ENCODE measurements at places on chromosomes 12 and 14. TPM values are rescaled to one million over a fixed set of nuclear protein-coding genes. Genes with fewer than 3 reads are reported as not detected.

DNA sequence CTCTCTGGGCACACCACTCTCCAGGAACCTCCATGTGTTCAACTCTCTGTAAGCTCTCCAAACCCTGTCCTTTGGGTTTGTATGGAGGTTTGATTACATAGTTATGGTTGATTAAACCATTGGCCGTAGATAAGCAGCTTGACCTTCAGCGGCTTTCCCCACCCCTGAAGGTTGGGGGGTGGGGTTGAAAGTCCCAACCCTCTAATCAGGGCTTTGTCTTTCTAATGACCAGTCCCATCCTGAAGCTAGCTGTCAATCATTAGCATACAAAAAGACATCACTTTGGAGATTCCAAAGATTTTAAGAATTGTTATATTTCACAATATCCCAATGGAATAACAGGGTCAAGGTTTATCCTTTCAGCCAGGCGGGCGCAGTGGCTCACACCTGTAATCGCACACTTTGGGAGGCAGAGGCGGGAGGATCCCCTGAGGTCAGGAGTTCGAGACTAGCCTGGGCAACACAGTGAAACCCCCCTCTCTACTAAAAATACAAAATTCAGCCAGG, 8.4 kb downstream of the FAM186A start:
- H3K4me3 ChIP-seq, result no peak overlapping the region
- no peaks in the 10 kb centered on the region for H3K27me3 ChIP-seq
- peaks cover 14% of the 10 kb centered on the region for H3K4me1 ChIP-seq
- DNase-seq, result no peak

DNA sequence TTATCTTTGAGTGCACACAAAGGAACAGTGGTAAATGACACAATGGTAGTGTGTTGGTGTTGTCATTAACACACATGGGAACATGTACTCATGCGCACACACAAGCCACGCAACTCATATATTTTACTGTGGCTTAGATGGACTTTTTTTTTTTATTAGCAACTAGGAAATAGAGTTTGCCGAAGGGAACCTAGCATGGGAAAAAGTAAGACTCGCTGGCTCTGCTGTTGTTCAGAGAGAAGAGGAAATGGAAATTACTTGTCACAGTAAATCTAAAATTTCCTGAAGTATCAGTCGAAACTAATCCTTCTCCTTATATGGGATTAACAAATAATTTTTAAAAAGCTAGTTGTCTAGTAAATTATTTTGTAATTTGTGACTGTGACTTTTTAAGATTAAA, 33.7 kb upstream of the IL22 start:
- H3K36me3 ChIP-seq, result no peaks in the 10 kb centered on the region
- peaks cover 6% of the 10 kb centered on the region for H3K4me1 ChIP-seq
- DNase-seq, result no peak
- H3K27ac ChIP-seq, result no peak overlapping the region

DNA sequence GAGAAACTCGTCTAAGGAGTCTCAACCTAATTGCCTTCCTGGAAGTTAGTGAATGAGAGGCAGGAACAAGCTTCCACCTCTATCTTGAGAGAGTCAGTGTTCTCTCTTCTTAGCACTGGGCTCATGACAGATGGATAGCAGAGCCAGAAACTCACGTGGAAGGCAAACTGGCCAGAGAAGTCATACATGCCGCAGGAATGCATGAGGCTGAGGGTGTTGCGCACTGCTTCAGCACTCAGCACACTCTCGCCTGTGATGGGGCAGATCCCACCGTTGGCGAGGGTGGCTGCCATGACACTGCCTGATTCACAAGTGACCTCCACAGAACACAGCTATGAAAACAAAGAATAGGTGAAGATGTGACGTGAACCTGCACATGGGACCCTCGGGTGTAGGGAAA, 6.0 kb downstream of the SPRYD4 start:
- DNase-seq, result no peak
- no peak overlapping the region for H3K4me3 ChIP-seq
- no peaks in the 10 kb centered on the region for H3K36me3 ChIP-seq
- H3K27ac ChIP-seq, result no peak overlapping the region

DNA sequence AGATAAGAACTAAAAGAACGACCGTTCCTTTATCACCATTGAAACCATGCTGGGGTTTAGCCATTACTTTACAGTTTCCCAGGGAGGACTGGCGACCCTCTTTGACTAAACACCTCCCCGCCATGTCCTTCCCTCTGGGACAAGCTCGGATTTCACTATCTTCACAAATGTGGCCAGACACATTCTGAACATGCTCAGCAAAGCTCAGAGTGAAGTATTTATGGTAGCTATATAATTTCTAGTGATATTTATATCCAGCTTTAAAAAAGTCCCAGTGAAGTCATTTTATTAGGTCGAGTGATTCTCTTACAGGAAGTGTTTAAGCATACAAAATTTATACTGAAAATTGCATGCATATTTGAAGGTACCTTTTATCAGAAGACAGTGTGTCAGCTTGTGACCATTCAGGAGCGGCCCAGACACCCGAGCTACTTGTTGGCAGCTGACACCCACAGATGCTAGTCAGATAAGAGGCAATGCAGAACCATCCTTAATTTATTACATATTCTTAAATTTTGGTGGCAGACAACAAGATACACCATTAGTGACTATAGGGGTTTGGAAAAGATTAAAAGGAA, 36.8 kb downstream of the NIN start:
- H3K4me1 ChIP-seq, result no peaks in the 10 kb centered on the region
- no peaks in the 10 kb centered on the region for H3K36me3 ChIP-seq
- H3K4me3 ChIP-seq, result no peak overlapping the region

DNA sequence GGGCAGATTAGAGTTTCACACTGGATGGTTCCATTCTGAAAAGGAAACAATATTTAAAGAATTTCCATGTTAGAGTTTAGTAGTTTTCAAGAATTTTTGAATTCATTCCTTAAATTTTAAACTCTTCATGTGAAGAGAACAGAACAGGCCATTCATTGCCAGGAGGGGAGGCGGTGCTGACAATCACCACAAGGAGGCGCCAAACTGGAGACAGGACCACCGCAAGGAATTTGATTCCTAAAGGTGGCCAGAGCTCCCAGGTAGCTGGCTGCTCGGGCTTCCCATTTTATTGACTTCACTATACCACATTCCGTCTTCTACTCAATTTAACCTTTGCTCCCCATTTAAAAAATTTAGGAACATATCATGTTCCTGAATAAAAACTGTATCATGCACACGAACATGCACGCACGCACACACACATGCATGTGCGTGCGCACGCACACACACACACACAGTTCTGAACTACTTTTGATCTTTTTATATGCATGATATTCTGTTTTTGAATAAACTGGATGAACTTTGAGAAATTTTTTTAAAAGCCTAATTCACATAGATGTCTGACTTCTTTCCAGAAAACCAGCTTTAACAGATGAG, 101.2 kb downstream of the NELL2 start:
- no peak overlapping the region for H3K27ac ChIP-seq
- peak; percentile 4 for DNase-seq
- H3K4me1 ChIP-seq, result no peaks in the 10 kb centered on the region
- no peak overlapping the region for H3K4me3 ChIP-seq
- H3K36me3 ChIP-seq, result no peaks in the 10 kb centered on the region

- H3K27me3 ChIP-seq, result no peaks in the 10 kb centered on the region
- peaks cover 10% of the 10 kb centered on the region for H3K4me1 ChIP-seq
Observed at GRCh38 chr14:102182190-102182589, 42.5 kb downstream of the WDR20 start.

GRCh38 chr14:91968280-91968679, 20.8 kb upstream of the FBLN5 start:
- DNase-seq, result no peak
- no peak overlapping the region for H3K27ac ChIP-seq
- no peaks in the 10 kb centered on the region for H3K4me1 ChIP-seq
- H3K4me3 ChIP-seq, result no peak overlapping the region
- no peaks in the 10 kb centered on the region for H3K27me3 ChIP-seq

- no peak for DNase-seq
- H3K36me3 ChIP-seq, result no peaks in the 10 kb centered on the region
- H3K4me1 ChIP-seq, result peaks cover 42% of the 10 kb centered on the region
- no peaks in the 10 kb centered on the region for H3K27me3 ChIP-seq
Observed at GRCh38 chr14:100416081-100416680, 93.0 kb downstream of the SLC25A47 start.

DNA sequence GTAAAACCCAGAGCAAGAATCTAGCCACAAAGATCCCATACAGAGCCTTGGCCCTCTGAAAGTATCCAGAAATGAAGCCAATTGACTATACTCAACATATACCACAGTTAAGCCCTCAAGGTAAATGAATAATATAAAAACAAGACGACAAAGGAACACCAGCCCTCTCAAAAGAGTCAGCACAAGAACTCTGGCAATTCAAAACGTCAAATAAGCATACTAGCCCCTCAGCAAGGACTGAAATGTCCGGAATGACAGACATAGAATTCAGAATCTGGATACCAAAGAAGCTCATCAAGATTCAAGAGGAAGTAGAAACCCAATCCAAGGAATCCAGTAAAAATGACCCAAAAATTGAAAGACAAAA, 49.9 kb downstream of the GTF2A1 start:
- H3K27ac ChIP-seq, result no peak overlapping the region
- H3K4me1 ChIP-seq, result no peaks in the 10 kb centered on the region
- DNase-seq, result no peak
- no peaks in the 10 kb centered on the region for H3K36me3 ChIP-seq
- H3K4me3 ChIP-seq, result peak overlapping the region; percentile 61
- no peaks in the 10 kb centered on the region for H3K27me3 ChIP-seq

DNA sequence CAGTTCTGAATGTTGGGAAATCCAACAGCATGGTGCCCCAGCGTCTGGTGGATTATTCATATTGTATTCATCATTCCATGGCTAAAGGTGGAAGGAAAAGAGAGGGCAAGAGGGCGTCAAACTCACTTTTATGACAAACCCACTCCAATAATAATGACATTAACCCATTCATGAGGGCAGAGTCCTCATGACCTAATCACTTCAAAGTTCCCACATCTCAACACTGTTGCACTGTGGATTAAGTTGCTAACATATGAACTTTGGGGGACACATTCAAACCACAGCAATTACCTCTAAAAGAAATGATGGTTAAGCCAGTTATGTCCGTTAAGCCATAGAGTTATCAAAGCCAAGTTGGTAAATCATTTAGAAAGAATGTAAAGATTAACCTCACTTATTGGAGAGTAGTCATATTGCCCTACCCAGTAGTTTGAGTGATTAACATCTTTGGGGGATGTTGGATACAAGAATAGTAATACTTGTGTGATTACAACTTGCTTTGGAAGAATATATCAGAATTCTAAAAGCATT, 212.4 kb upstream of the FLRT2 start:
- no peak for DNase-seq
- H3K27me3 ChIP-seq, result no peaks in the 10 kb centered on the region
- H3K27ac ChIP-seq, result no peak overlapping the region
- H3K36me3 ChIP-seq, result no peaks in the 10 kb centered on the region

DNA sequence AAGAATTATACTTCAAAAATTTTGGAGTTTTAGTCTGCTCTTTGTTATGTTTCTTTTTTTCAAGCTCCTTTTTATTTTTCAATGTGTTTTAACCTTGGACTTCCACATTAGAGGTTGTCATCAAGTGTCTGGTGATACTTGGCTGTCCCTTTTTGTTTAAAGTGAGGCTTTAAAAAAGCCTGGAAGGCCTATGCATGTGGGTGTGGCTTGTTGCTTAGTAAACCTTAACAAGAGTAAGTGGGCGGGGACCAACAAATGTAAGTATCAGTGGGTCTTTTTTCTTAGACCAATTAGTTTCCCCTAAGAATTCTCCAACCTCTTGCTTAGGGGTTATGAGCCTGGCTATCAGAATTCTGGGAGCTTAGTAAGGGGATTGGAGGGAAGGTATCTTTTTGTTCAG, 26.4 kb downstream of the HCFC2 start:
- H3K36me3 ChIP-seq, result peaks cover 12% of the 10 kb centered on the region
- H3K27ac ChIP-seq, result no peak overlapping the region
- no peaks in the 10 kb centered on the region for H3K4me1 ChIP-seq
- no peaks in the 10 kb centered on the region for H3K27me3 ChIP-seq

DNA sequence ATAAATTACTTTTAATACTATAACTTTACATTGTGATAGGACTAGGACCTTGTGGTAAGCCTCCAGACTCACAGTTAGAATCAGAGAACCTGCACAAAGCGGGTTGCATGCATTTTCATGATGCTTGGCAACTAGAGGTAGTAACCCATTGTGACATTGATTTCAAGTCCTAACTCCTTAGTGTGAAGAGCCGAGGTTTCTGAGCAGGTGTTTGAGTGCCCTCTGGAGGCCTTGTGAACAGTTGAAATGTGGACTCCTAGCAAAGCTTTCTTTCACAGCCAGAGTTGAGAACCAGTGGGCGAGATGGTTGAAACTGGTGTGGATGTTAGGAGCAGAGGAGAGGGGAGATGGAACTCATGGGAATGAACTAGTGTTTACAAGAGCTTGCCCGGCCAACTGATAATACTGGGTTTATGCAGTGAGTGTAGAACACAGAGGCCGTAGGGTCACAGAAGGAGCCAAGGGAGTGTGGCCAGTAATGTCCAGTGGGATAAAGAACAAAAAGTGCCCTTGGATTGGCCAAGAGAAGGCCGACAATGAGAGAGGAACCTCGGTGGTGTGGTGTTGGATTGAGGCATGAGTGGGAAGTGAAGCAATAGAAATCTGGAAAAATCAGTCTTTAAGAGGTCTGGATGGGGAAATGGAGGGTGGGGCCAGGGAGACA, 10.9 kb downstream of the ZNF664 start:
- no peaks in the 10 kb centered on the region for H3K4me1 ChIP-seq
- peaks cover 12% of the 10 kb centered on the region for H3K36me3 ChIP-seq
- no peak overlapping the region for H3K27ac ChIP-seq
- H3K27me3 ChIP-seq, result no peaks in the 10 kb centered on the region
- no peak for DNase-seq

DNA sequence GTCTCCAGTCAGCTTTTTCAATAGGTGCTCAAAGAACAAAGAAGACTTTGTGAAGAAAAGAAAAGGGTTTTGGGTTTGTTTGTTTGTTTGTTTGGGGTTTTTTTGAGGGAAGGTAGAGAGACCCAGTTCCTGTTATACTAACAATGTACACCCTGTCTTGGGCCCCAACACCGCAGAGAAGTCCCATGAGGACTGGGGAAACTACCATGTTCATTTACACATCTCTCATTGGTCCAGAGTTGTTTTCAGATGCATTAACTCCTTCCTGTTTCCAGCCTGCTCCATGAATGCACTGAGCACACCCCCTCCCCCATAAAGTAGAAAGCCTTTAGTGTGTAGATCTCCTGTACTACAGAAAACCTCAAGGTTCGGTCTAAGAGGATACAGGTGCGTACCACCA, 51.1 kb upstream of the SLC8A3 start:
- H3K36me3 ChIP-seq, result no peaks in the 10 kb centered on the region
- no peak overlapping the region for H3K4me3 ChIP-seq
- H3K4me1 ChIP-seq, result no peaks in the 10 kb centered on the region
- no peaks in the 10 kb centered on the region for H3K27me3 ChIP-seq

- no peak for DNase-seq
- H3K4me1 ChIP-seq, result no peaks in the 10 kb centered on the region
- H3K27me3 ChIP-seq, result no peaks in the 10 kb centered on the region
- H3K36me3 ChIP-seq, result no peaks in the 10 kb centered on the region
Observed at GRCh38 chr12:24425601-24425970, 476.1 kb upstream of the SOX5 start.

- H3K36me3 ChIP-seq, result no peaks in the 10 kb centered on the region
- DNase-seq, result no peak
- no peaks in the 10 kb centered on the region for H3K27me3 ChIP-seq
- no peak overlapping the region for H3K4me3 ChIP-seq
- no peaks in the 10 kb centered on the region for H3K4me1 ChIP-seq
Observed at GRCh38 chr12:2311020-2311778, 258.4 kb downstream of the CACNA1C start.

The SLC5A8 gene
- total RNA-seq, result not detected

The TUNAR gene
- total RNA-seq, result 0.10 TPM

The TMX1 gene
- 34.9 TPM for total RNA-seq

The REC8 gene
- total RNA-seq, result 9.8 TPM

The GYS2 gene
- total RNA-seq, result not detected

The TAS2R31 gene
- total RNA-seq, result 1.3 TPM

All from Panc1 (cell line).